Daoy (cell line): ENCODE measurements at places on chromosomes 13 and 19.

DNA sequence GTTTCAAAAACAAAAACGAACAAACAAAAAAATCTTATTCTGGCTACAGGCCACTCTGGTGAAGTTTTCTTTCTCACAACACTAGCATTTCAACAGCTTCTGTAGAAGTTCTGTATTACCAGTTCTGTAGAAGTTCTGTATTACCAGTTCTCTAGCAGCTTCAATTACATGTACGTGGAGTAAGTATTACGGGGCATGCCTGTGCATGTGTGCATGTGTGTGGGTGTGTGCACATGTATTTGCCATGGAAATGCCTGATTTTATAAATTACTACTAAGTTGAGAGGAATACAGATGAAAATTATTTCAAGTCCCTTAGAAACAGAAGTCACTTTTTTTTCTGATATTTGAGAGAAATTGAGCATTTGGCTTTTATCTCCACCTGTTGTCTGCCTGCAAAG, 414.2 kb downstream of the FOXO1 start:
- no peak for DNase-seq

- DNase-seq, result no peak
Observed at GRCh38 chr13:51451134-51451466, 1.7 kb downstream of the INTS6 start.

- peak; percentile 58 for DNase-seq
Observed at GRCh38 chr13:80338781-80339562, 2.0 kb downstream of the SPRY2 start.

DNA sequence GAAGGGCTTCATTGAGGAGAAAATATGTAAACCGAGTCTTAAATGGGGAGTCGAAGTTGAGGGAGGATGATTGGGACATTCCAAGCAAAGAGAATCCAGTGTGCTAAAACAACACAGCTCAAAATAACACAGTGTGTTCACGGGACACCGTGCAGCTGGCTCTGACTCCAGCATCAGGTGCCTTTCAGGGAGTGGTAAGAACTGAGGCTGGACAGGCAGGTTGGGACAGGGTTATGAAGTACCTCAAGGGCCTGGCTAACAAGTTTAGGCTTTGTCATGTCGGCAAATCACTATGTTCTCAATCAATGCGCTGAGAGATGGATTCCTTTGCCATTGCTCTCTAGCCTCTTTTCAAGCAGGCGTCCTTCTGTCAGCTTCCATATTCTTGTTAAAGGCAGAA, 27.5 kb upstream of the WDFY2 start:
- no peak for DNase-seq

- no peak for DNase-seq
Observed at GRCh38 chr13:63110466-63110865, 1694.8 kb upstream of the PCDH20 start.

DNA sequence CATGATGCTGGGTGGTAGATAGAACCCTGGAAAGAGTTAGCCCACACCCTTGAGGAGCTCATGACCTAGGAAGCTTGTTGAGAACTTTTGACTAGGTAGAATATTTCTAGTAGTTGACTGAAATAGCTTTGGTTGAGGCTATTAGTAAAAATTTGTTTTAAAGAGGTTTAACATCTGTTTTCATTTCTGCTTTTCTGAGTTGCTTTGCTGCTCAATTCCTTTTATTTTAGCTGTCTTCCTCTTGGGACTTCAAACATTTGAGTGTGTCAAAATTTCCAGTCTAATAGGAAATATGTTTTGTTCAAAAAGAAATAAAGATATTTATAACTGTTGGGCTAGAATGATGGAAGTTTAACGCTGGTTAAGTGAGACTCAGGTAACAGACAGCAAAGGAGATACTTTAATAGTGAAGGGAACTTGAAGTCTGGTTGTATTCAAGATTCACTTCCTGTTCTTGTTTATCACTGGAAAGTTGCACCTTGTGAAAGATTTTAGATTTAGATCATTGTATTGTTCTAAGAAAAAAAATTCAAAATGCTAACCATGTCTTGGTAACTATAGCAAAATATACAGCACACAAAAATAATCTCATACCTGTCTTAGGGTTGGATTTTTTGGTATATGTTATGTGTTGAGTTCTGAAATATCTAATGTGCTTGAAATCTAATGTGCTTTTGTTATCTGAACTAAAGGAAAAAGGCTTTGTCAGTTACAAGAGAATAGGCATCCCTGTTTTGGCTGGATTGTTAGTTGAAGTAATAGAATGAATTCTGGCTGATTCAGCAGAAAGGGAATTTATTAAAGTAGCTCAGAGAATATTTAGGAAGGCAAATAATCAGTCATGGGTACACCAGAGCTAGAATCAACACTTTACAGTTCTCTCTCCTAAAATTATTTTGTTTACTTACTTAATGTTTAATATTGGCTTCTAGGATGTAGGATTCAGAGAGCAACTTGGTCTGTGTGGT, 24.4 kb upstream of the GPR18 start:
- no peak for DNase-seq

GRCh38 chr19:39679056-39679790, 23.5 kb downstream of the LGALS16 start:
- peak; percentile 29 for DNase-seq

GRCh38 chr19:45406226-45407090, at the start of gene POLR1G:
TSS of gene POLR1G (plus strand) at chr19:45406644. CDS start at chr19:45406697, 53 bp downstream.
- DNase-seq, result peak; percentile 88

- DNase-seq, result no peak
Observed at GRCh38 chr13:40132249-40132648, 476.8 kb downstream of the COG6 start.

DNA sequence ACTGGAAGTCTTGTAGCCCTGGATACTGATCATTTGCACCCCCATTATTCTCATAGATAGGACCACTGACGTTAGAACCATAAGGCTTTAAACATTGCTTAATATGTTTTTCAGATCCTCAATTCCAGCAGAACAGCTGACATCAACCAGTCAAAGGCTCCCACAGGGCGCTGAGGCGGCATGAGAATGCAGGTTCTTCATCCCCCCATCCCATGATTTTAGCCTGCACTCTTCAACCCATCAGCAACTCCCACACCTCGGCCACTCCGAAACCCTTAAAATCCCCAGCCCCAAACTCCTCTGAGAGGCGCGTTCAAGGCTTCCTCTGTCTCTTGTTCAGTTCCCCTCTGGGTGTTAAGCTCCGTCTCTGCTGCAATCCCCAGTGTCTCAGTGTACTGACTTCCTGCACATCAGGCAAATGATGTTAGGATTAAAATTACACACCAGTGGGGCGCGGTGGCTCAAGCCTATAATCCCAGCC, 24.3 kb upstream of the LAMP1 start:
- DNase-seq, result no peak
